Activated T-cell treated with anti-CD3 and anti-CD28 coated beads, Interleukin-2, amount 50 U/mL, for 4 hours (primary cell): ENCODE measurements at places on chromosomes 13 and 19. TPM values are rescaled to one million over a fixed set of nuclear protein-coding genes. Genes with fewer than 3 reads are reported as not detected.

The TMEM255B gene
- 1.4 TPM for total RNA-seq

- DNase-seq: peak; percentile 48
These were observed 47.2 kb downstream of the ZAR1L start for GRCh38 chr13:32267836-32268439.

The CEACAM3 gene
- not detected for total RNA-seq

The RNF225 gene
- 2.5 TPM for total RNA-seq

- no peak for DNase-seq
These were observed 10.1 kb downstream of the FOSB start for GRCh38 chr19:45477713-45478453.

DNA sequence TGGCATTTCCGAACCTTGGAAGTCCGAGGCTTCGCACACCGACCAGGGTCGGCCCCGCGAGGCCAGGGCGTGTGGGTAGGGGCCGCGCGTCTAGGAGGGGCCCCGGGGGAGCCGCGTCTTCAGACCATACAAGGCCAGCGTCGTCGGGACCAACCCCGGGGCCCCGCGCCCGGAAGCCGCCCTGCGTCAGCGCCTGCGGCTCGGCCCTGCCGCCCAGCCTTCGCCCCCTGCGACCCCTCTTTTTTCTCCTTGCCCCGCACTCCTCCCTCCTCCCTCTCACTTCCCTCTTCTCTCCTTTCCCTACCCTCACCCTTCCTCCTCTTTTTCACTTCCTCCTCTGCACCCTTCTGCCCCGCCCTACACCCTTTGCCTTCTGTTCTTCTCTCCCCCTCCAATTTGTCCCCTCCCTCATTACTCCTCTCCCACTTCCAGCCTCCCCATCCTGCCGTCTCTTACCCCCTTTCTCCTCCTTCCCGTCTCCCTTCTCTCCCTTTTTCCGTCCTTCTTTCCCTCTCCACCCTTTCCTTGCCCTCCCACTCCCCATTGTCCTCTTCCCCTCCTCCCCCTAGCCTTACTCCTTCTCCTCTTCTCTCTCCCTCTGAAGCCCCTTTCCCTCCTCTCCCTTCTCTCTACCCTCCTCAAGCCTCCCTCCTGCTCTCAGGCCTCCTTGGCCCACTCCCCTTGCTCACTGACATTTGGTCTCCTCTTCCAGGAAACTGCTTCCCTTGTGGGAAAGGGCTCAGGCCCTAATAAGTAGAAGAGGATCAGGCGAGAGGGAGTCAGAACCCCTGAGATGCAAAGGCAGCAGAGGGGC is 2.2 kb upstream of the PLEKHG2 start:
- DNase-seq: peak; percentile 49

DNA sequence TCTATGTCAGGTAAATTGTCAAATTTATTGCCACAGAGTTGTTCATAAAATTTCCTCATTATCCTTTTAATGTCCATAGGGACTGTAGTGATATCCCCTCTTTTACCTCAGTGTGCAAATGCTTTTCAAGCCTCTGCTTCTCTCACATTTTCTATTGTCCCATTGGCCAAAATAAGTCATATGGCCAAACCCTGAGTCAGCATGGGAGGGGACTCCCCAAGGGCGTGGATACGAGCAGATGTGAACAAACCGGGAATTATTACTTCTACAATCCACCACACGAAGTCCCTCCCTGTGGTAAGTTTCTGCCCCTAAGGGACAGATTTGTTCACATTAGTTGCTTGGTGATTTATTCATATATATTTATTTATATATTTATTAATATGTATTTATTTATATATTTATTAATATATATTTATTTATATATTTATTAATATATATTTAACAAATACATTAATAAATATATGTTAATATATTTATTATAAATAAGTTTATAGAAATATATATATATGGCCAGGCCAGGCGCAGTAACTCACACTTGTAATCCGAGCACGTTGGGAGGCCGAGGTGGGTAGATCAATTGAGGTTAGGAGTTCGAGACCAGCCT is 20.1 kb upstream of the CAMSAP3 start:
- no peak for DNase-seq

The RGS9BP gene
- total RNA-seq: not detected

The SLC15A1 gene
- total RNA-seq: not detected

- DNase-seq: no peak
These were observed 1.6 kb upstream of the EPN1 start for GRCh38 chr19:55673465-55673864.

The CRB3 gene
- 1.8 TPM for total RNA-seq

The TTC9B gene
- total RNA-seq: not detected

DNA sequence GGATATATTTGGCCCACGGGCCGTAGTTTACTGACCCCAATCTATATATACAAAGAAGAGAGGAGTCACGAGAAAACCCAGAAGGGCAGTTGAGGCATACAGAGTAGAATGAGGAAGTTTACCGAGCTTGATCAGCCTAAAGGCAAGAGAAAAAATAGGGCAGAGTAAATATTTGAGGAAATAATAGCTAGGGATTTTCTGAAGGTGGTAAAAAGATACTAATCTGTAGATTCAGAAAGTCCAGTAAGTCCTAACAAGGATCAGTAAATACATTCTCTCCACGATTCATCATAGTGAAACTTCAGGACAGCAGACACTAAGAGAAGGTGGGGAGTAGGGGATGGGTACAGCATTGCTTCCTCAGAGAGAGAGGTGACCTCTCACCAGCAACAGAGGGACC is 248.1 kb downstream of the ATP8A2 start:
- DNase-seq: no peak

The PSG6 gene
- total RNA-seq: not detected

DNA sequence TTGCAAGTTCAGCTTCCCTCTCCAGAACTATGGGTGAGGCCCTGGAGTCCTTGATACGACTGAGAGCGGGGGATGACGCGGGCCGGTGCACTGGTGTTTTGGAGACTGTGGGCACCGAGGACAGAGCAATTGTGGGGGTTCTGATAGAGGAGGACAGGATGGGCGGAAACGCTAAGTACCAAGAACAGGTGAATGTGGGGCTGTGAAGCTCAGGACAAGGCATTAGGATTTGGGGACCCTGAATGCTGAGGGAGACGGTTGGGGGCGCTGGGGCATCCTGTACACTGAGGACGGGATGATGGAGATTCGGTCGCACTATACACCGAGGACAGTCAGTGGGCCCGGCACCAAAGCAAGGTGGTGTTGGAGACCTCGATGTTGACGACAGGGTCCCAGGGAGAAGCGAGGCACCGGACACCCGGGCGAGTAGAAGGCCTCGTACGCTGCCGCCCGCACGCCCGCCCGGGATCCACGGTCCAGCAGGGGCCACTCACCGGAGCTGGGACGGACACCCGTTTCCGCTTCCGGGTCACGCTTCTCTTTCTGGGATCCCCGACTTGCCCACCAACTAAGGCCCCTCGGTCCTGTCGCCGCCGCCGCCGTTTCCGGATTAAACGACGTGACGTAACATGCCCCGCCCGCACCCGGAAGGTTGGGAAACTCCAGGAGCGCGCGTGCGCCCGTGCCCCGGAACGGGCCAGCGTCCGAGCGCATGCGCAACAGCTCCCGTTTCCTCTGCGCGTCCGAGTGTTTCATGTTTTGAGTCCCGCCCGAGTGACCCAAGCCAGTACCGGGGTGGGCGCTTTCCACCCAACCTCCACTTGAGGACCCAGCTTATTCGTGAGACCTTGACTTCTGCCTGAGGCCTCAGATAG is at the start of gene CHMP2A:
TSS of gene CHMP2A (minus strand) at position 612 of the 875 bp plus-strand sequence. CDS start 893 bp downstream, outside the sequence.
- DNase-seq: peak; percentile 97

GRCh38 chr19:7366701-7367420 is 18.1 kb downstream of the ARHGEF18 start:
- no peak for DNase-seq

GRCh38 chr19:30920222-30920621 is 429.0 kb downstream of the TSHZ3 start:
- DNase-seq: no peak

DNA sequence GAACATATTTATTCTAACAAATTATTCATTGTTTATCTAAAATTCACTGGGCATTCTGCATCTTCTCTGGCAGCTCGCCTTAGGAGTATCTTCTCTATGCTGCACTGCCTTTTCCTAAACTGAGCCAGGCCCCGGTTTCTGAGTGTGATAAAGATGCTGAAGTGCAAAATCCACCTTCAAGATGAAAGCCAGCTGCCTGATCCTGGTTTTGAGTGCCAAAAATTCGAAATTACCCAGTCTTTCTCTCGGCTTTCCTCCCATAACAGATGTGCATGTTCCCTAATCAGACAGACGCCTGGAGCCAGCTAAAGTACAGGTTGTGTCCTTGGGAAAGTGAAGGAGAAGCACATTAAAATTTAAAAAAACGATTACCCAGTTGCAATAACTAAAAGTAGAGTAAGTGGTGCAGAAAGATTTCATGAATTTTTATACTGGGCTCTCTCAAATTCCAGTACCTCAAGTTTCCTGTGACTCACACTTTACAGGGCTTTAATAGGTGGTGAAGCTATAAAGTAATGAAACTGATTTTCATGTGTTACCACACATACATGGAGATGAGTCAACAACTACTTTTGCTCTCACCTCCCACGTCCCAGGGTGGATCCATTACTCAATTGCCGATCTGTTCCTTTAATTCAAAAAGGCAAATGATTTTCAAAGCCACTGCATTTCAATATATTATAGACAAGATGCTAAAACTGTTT is 65.0 kb upstream of the GTF2F2 start:
- DNase-seq: peak; percentile 24

GRCh38 chr19:19050731-19051130 is 13.1 kb upstream of the SLC25A42 start:
- no peak for DNase-seq

- DNase-seq: no peak
These were observed 5.3 kb downstream of the TRAPPC6A start for GRCh38 chr19:45172611-45173208.

The UBE2L5 gene
- not detected for total RNA-seq

DNA sequence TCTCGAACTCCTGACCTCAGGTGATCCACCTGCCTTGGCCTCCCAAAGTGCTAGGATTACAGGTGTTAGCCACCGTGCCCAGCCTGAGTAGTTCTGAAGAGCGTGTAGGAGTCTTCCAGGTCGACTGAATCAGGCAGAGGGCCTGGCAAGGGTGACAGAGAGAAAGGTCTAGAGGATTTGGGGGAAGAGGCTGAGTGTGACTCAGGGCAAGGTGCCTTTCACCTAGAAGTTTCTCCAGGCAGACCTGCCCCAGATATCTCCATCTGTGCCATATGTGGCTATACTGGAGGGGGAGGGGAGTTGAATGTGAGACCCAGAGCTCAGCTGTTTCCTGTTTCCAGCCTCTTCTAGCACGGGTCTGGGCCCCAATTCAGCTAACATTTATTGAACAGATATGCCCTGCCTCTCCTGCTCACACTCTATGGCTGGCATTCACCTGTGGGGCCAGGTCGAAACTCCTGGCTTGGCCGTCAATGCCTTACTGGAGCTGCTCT is 1.3 kb downstream of the CCDC159 start:
- no peak for DNase-seq

DNA sequence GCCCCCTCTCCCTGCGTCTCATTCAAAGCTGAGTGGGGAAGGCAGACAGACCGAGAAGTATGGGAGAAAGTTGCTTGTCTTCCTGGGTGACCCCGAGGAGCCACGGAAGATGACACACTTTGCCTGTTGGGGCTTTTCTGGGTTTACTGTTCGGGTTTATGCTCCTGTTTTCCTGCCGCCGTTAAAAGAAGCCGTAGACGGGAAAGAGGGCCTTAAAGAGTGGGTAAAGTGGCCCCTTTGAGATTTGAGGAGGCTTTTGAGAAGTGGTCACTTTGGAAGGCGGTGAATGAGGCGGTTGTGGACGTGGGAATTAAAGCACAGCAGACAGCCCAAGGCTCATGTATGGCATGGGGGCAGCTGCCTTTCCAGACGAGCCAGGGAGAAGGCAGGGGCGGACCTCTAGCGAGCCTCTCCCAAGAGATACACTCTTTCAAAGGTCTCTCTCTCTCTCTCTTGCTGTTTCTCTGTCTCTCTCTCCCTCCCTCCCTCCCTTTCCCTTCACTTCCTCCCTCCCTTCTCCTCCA is 493 bp upstream of the LHFPL6 start:
- no peak for DNase-seq

- DNase-seq: no peak
These were observed 211.5 kb downstream of the URI1 start for GRCh38 chr19:30153326-30154210.

The LAIR1 gene
- total RNA-seq: 5.5 TPM

GRCh38 chr13:102584434-102584833 is 12.4 kb upstream of the TPP2 start:
- DNase-seq: no peak

- peak; percentile 40 for DNase-seq
These were observed at the start of gene LAIR1 for GRCh38 chr19:54364775-54365257. LAIR1 (minus strand) TSS chr19:54364931; CDS start chr19:54364804, 127 bp downstream.

The P2RY11 gene
- 87.5 TPM for total RNA-seq

GRCh38 chr19:54162241-54162805 is 2.8 kb upstream of the LENG1 start:
- peak; percentile 79 for DNase-seq

DNA sequence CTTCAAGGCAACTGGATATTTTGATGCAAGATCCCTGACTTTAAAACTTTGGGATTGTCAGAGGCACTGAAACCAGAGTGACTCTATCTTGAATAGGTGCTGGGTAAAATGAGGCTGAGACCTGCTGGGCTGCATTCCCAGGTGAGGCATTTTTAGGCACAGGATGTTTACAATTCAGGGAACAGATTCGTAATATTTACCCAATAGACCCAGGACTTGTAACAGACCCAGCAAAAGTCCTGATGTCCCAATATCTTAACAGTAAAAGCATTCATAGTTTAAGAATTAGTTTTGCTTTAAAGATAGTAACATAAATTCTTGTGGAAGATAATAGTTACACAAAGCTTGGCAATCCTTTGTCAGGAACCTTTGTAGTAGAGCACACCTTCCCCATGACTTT is 166.2 kb downstream of the FGF14 start:
- no peak for DNase-seq

DNA sequence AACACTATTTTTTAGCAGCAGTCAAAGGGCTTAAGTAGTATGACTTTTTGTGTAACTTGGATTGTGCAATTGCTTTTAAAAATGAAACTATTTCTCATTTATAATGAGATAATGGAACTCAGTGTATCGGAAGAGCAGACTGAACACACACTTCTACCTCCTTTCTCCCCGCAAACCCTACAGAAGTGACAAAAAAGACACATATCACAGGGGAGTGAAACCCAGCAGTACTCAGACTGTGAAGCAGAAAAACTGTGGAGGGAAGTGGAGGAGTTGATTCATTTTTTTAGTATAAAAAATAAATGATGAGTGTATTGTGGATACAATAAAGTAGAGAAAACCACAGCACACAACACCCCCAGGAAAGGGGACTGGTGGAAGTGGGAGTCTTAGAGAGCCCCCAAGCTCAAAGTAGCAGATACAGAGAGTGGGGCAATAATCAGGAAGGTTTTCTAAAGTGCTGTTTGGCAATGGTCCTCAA is 9.7 kb downstream of the LPAR6 start:
- no peak for DNase-seq

DNA sequence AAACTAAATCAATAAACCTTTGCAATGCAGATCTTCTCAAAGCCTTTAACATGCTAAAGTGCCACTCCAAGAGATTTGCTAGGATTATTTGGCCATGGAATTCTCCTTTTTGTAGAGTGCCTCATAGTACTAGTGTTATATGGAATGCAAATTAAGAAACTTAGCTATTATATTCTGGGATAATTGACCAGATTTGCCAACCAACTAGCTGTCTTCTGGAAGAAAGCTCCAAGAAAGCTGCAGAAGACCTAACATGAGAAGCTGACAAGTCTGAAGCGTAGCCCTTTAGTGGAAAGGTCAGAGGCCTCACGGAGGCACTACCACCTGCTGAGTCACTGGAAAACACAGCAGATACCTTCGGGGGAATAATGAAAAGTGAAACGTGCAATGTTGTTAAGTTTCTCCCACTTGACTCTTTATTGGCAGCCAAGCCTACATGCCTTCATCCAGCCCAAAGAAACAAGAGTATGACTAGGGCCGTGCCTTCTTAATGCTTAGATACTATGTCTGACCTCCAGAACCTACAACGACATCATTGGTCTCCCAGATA is 29.8 kb upstream of the KATNAL1 start:
- DNase-seq: no peak
